Suppressor macrophage treated with lipopolysaccharide for 1 hour (primary cell): ENCODE measurements at places on chromosomes 7 and 10.

DNA sequence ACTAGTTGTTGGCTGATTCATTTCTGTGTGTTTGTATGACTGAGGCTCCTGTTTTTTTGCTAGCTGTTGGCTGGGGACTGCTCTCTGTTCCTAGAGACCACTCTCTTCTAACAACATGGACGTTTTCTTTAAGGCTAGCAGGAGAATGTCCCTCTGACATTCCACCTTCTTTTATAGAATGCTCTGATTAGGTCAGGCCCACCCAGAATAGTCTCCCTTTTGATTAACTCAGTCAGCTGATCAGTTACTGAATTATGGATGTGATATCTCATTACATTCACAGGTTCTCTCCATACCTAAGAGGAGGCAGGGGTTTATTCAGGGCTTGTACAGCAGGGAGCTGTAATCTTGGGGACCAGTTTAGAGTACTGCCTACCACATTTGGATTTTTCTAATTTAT, 175.6 kb upstream of the RHOBTB1 start:
- no peak for DNase-seq

DNA sequence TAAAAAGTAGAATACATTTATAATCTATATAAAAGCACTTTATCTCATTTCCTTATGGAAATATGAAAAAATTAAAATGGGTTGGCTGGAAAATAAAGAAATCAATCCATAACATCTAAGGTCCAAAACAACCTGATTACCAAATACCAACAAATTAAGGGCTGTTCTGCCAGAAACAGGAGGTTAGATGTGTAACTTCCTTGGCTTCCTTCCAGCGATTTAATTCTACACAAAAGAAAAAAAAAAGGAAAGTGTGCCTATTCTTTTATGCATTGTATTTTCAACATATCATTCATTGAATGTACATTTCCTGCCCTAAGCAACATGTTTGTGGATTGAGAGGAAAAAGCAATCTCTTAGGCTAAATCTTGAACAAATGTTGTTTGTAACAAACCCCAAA, 36.2 kb upstream of the USP6NL start:
- no peak for DNase-seq

DNA sequence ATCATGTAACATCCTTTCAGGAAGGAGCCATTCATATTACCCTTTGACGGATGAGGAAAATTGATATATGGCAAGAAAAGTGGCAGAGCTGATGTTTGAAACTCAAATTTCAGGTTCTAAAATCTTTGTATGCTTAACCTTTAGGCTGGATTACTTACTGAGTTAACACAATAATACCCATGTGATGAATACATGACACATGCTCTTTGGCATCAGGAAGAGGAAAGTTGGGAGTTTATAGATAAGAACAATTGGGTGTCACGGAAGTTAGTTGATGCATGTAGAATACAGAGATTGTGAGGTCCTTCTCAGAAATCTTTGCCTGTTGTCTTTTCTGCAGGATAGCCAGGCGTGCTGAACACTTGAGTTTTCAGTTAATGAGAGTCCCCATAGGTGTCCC, 572.1 kb upstream of the POM121L12 start:
- no peak for DNase-seq

DNA sequence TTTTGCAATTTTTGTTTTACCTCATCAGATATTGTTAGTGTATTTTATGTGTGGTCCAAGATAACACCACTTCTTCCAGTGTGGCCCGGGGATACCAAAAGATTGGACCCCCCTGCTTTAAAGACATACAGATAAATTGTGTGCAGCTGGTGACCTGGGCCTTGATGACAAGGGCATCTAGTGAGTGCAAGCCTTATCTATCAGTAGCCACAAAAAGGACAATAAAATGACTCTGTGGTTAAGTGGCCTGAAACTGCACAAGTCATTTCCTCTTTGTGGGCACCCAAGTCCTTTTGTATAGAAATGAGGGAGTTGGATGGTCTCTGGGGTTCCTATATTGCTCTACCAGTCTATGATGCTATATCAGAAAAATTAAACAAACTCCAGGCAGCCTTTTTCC, 98.1 kb downstream of the PARD3 start:
- no peak for DNase-seq

- DNase-seq: peak; percentile 93
Measured at GRCh38 chr7:65037740-65038688, 31.5 kb upstream of the ERV3-1 start.
